Activated CD4-positive, alpha-beta T cell treated with anti-CD3 and anti-CD28 coated beads, Interleukin-2, amount 10 ng/mL, durations not matched to agents 24 days and 14 days (primary cell): ENCODE measurements at places on chromosomes 3 and 15. TPM values are rescaled to one million over a fixed set of nuclear protein-coding genes. Genes with fewer than 3 reads are reported as not detected.

The CHSY1 gene
- 61.7 and 62.6 TPM in 2 replicates for total RNA-seq

The COL6A6 gene
- total RNA-seq, result not detected in 2 replicates

The IL5RA gene
- total RNA-seq, result not detected in 2 replicates

The SNTN gene
- total RNA-seq, result not detected in 2 replicates

DNA sequence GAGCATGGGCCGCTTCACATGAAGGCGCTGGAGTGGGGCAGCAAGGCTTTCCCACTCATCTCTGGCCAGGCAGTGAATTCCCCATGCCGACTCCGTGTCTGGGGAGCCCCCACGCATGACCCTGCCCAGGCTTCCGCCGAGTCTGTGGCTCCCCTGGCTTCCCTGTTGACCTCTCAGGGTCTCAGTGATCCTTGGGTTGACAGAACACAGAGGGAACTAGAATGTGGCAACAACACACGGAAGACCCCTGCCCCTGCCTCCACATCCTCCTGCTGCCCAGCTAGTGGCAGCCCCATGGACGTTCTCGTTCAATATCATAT lies 61.3 kb downstream of the ATP2B2 start:
- H3K27me3 ChIP-seq, result no peaks in the 10 kb centered on the region
- H3K27ac ChIP-seq, result no peak overlapping the region
- no peaks in the 10 kb centered on the region for H3K36me3 ChIP-seq
- peaks cover 8% of the 10 kb centered on the region for H3K4me1 ChIP-seq
- no peak overlapping the region for H3K4me3 ChIP-seq
- DNase-seq, result no peak

- H3K27ac ChIP-seq, result no peak overlapping the region
- no peaks in the 10 kb centered on the region for H3K36me3 ChIP-seq
- no peak for DNase-seq
- H3K27me3 ChIP-seq, result peaks cover 15% of the 10 kb centered on the region
Observed at GRCh38 chr3:152069871-152070270, 196.4 kb downstream of the SUCNR1 start.

DNA sequence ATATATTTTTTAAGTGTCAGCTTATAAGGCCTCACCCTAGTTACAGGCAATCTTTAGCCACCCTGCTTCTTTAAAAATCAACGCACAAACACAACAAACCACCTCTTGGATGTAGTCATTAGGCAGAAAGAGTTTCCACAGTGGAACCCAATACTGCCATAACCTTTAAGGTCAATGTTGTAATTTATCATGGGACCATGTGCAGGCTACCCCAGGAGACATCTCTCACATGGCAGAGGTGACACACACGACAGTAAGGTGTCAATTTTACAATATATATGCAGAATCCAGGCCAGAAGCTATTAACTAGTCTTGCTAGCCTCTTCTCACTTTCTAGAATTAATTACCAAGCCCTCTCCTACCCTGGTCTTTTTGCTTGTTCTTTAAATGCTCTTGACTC lies 336.5 kb downstream of the MAGI1 start:
- H3K27ac ChIP-seq, result no peak overlapping the region
- H3K36me3 ChIP-seq, result no peaks in the 10 kb centered on the region
- no peak for DNase-seq
- no peak overlapping the region for H3K4me3 ChIP-seq
- H3K4me1 ChIP-seq, result no peaks in the 10 kb centered on the region

DNA sequence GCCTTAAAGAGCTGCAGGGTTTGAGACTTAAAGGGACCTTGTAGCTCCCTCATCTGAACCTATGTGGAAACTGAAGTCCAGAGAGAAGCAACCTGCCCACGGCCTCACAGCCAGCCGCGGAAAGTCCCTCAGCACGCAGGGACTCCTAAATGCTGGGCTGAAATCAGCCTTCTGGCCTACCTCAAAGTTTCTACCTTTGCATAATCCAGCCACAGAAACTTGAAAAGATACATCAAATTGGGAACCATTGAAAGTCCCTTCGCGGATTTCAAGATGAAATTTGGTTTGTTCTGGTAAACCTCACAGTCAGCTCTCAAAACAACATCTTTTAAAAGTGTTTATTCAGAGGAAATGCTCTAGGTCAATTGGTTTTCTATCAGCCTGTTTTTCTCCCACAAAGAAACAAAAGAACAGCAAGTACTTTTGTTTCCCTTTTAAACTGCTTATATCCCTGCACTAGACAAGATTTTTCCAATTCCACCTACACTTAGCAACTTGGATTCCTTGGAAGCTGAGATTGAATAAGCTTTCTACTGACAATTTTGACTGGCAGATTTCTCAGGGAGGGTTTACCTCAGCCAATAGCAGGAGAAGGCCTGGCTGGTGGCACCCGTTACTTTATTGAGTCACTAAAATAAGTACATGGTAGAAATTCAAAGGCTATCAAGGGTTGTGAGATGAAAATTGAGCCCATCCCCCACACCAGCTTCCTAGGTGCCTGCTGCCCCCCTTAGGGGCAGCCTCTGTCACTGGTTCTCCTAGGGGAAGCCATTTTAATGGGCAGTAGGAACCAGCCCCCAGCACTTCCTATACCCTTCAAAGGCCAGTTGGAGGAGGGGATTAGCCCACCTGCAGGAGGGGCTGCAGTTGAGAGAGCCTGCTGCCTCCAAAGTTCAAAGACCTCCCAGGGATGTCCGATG lies 171.2 kb downstream of the ADAMTS17 start:
- peaks cover 1% of the 10 kb centered on the region for H3K36me3 ChIP-seq
- H3K27me3 ChIP-seq, result no peaks in the 10 kb centered on the region

- H3K27ac ChIP-seq, result peak overlapping the region; percentile 26
- DNase-seq, result no peak
- peaks cover 2% of the 10 kb centered on the region for H3K36me3 ChIP-seq
- H3K4me3 ChIP-seq, result peak overlapping the region; percentile 19
- H3K27me3 ChIP-seq, result peaks cover 9% of the 10 kb centered on the region
- peaks cover 18% of the 10 kb centered on the region for H3K4me1 ChIP-seq
Observed at GRCh38 chr3:169759256-169759655, 5.6 kb downstream of the TERC start.

GRCh38 chr15:89822026-89822425 lies 7.4 kb upstream of the ANPEP start:
- H3K4me3 ChIP-seq, result no peak overlapping the region
- H3K27me3 ChIP-seq, result peaks cover 17% of the 10 kb centered on the region
- H3K4me1 ChIP-seq, result no peaks in the 10 kb centered on the region

- H3K27me3 ChIP-seq, result no peaks in the 10 kb centered on the region
- H3K4me1 ChIP-seq, result peaks cover 6% of the 10 kb centered on the region
- peaks cover 15% of the 10 kb centered on the region for H3K36me3 ChIP-seq
- H3K27ac ChIP-seq, result no peak overlapping the region
- no peak for DNase-seq
- no peak overlapping the region for H3K4me3 ChIP-seq
Observed at GRCh38 chr15:88658972-88659931, 20.4 kb downstream of the ISG20 start.

DNA sequence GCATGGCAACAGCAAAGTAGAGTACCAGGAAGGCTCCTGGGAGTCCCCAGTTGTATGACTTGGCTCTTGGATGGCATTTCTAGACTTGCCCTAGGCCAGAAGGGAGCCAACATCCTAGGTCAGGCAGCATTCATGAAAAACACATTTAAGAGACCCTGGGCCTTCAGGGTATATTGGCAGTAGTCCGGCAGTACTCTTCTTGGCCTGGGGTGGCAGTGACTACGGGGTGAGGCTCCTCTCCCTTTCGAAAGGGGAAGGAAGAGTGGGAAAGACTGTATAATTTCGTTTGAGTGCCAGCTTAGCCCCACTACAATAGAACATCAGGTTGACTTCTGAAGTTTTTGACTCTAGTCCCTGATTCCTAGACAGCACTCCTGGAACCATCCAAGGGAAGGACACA lies 136.4 kb downstream of the ZIC4 start:
- no peak for DNase-seq
- H3K36me3 ChIP-seq, result no peaks in the 10 kb centered on the region
- no peaks in the 10 kb centered on the region for H3K4me1 ChIP-seq
- no peak overlapping the region for H3K27ac ChIP-seq

- no peak overlapping the region for H3K4me3 ChIP-seq
- peaks cover 3% of the 10 kb centered on the region for H3K4me1 ChIP-seq
- H3K36me3 ChIP-seq, result no peaks in the 10 kb centered on the region
- no peak for DNase-seq
Observed at GRCh38 chr3:13876451-13877100, 3.3 kb downstream of the WNT7A start.

DNA sequence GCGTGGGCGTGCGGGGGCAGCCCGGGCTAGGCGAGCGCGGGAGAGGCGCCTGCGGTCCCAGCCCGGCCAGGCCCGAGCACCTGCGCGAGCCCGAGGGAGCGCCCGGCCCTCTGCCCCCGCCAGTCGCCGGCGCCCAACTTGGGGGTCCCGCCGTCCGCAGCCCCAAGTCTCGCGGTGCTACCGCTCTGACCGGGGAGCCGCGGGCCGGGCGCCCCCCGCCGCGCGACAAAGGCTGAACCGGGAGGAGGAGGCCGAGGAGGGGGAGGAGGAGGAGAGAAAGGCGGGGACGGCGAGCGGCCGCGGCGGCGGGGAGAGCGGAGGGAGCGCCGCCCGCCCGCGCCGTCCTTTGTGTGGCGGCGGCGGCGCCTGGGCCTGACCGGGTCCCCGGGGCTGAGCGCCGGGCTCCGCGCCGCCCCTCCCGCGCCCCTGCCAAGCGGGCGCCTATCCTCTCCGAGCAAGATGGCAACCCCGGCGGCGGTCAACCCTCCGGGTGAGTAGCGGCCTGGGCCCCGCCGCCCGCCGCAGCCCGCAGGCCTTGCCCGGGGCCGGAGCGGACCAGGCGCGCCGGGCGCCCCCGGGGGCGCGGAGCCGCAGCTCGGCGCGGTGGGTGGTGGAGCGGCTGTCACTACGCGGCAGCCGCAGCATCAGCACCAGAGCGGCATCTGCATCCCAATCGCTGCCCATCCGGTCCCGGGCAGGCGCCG lies at the start of gene ARNT2:
Gene ARNT2 (plus strand): TSS at position 326 of the 704 bp plus-strand sequence. CDS start 134 bp downstream, at position 460.
- no peaks in the 10 kb centered on the region for H3K36me3 ChIP-seq
- H3K27me3 ChIP-seq, result peaks cover 66% of the 10 kb centered on the region
- H3K4me1 ChIP-seq, result no peaks in the 10 kb centered on the region
- no peak for DNase-seq

- H3K36me3 ChIP-seq, result peaks cover 12% of the 10 kb centered on the region
- H3K4me3 ChIP-seq, result peak overlapping the region; percentile 40
- no peak for DNase-seq
- peak overlapping the region; percentile 60 for H3K27ac ChIP-seq
- H3K27me3 ChIP-seq, result peaks cover 84% of the 10 kb centered on the region
Observed at GRCh38 chr15:67821784-67822440, 3.4 kb upstream of the SKOR1 start.

DNA sequence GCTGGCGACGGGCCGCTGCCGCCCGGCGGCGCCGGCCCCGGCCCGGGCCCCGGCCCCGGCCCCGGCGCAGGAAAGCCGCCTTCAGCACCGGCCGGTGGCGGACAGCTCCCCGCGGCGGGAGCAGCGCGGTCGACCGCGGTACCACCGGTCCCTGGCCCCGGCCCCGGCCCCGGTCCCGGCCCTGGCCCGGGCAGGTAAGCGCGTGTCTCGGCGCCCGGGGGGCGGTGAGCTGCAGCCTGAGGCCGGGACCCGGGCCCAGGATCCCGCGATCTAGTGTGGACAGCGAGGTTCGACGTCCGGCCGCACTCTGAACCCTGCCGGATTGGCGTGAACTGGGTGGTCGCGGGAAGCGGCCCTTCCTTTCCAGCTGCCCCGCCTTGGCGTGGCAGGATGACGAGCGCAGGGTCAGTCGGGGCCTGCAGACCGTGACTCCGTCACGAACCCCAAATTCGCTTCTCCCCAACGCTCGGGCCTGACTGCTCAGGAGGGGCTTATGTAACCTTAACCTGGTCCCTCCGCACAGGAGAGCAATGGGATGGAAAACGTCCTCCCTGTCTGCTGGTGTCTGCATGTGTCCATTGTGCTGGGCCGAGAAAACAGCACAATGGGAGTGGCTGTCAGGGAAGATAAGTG lies 472 bp downstream of the BSN start:
- no peak overlapping the region for H3K27ac ChIP-seq
- peak; percentile 92 for DNase-seq
- peak overlapping the region; percentile 42 for H3K4me3 ChIP-seq
- H3K4me1 ChIP-seq, result peaks cover 19% of the 10 kb centered on the region
- H3K36me3 ChIP-seq, result no peaks in the 10 kb centered on the region

GRCh38 chr15:56208185-56208584 lies 35.5 kb downstream of the RFX7 start:
- H3K36me3 ChIP-seq, result peaks cover 35% of the 10 kb centered on the region
- no peaks in the 10 kb centered on the region for H3K27me3 ChIP-seq
- peak overlapping the region; percentile 4 for H3K27ac ChIP-seq
- H3K4me1 ChIP-seq, result peaks cover 46% of the 10 kb centered on the region
- DNase-seq, result peak; percentile 56
- H3K4me3 ChIP-seq, result peak overlapping the region; percentile 52

DNA sequence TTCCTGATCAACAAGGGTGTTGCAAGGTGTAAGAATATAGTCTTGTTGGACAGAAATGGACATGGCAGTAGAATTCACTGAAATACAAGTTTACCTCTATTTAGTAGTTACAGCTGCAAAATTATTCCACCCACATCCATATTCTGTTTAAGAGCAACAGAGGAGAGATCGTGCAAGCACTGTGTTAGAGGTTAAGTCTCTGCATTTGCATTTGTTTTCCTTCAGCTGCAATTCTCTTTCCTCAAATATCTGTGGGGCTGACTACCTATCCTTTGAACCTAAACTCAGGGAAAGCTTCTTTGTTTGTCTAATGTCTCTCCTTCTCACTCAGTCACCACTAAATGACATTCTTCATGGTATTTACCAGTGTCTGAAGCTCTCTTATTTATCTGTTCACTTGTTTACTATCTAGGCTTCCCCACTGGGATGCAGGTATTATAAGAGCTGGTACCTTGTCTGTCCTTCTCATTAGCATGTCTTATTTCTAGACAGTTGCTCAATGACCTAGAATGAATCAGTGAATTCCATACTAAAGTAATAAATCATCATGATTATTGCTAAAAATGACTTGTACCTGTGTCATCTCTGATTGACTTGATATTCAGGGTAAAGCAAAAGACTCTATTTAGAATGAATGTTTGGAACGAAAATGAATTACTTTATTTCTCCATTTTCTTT lies 175.3 kb upstream of the FEZF2 start:
- no peak overlapping the region for H3K27ac ChIP-seq
- DNase-seq, result no peak
- no peaks in the 10 kb centered on the region for H3K36me3 ChIP-seq
- H3K27me3 ChIP-seq, result no peaks in the 10 kb centered on the region
- no peak overlapping the region for H3K4me3 ChIP-seq

DNA sequence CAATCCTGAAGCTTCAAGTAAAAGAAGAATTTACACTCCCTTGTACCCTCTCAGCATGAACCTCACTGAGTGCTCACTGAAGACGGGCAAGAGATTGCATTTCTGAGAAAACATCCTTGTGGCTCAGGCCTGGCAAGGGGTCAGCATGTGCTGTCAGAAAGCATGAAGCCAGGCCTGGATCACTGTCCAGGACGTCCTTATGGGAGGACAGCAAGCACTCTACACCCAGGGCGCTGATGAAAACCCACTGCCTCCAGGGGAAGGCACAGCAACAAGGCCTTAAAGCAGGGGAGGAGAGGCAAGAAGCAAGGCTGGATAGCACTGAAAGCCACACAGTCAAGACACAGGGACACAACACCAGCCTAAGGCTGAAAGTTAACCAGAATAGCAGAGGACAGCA lies 315.4 kb downstream of the OCA2 start:
- no peak overlapping the region for H3K27ac ChIP-seq
- no peaks in the 10 kb centered on the region for H3K36me3 ChIP-seq
- H3K4me3 ChIP-seq, result no peak overlapping the region
